ENCODE measurements at places on chromosomes 1 and 21. TPM values are rescaled to one million over a fixed set of nuclear protein-coding genes. Genes with fewer than 3 reads are reported as not detected.

GRCh38 chr21:40463176-40463575, 383.8 kb downstream of the DSCAM start:
- no peak for DNase-seq

DNA sequence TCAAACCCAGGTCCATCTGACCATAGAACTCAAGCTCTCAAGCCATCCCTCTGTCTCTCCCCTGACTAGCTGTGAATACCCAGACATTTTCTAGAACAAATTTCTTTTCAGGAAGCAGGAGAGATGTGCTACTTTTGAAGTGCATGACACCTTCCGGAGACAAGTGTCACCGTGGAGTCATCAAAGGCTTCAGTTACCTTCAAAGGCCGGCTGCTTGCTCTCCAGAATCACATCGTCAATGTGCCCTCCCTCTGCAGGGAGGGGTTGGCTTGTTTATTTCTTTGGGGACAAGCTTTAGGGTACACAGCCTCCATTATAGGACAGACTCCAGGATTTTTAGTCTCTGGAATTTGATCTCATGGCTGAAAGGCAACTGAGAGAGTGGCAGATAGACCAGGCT, 37.7 kb upstream of the IGSF21 start:
- DNase-seq, result no peak

DNA sequence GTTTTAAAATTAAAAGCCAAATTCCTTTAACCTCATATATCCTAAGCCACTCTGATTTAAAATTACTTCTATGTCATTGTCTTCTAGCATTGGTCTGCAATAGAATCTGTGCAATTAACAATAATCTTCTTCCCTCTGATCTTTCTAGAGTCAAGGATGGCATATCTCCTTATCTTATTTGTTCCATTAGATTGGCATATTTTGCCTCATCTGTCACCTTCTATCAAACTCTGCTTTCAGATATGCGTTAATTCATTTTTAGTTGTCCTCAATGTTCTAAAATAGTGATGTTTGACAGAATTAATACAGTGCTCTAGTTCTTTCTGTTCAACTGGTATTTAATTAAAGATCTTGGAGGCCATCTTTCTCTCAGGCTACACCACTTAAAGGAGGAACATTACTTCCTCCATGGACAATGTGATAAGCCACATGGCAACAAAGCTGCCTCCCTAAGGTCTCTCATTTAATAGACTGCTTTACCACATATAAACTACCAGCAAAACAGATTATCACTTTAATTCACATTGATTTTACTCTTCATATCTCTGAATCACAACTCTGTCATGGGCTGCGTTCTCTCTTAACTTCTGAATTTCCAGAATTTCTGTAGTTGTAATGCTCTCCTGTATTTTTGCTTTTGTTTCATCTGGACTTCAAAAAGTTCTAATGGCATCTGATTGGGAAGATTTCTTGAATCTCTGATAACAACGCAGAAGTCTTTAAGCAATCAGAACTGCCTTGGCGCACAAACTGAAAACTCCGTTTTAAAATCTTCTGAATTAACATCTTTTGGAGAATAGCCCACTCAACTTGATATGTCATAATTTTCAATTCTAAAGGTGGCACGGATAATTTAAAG, 2.8 kb downstream of the NRIP1 start:
- DNase-seq, result no peak

GRCh38 chr1:100428160-100428559, 75.9 kb downstream of the CDC14A start:
- DNase-seq, result no peak

DNA sequence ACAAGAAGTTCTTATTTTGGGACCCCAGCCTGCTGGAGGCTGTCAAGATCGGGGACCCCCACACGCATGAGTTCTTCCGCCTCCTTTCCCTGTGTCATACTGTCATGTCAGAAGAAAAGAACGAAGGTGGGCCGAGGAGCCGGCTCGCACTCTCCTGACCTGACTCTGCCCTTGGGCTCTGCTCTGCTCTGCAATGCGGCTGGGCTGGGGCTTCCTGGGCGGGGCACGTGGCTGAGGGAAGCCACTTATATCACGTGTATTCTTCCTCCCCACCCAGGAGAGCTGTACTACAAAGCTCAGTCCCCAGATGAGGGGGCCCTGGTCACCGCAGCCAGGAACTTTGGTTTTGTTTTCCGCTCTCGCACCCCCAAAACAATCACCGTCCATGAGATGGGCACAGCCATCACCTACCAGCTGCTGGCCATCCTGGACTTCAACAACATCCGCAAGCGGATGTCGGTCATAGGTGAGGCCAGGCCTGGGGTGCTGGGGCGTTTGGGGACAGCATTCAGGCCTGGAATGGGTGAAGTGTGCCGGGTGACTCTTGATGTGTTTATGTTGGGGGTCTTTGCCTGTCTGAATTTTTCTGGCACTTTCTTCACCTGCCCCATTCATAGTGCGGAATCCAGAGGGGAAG, 17.6 kb downstream of the ATP8B2 start:
- no peak for DNase-seq

DNA sequence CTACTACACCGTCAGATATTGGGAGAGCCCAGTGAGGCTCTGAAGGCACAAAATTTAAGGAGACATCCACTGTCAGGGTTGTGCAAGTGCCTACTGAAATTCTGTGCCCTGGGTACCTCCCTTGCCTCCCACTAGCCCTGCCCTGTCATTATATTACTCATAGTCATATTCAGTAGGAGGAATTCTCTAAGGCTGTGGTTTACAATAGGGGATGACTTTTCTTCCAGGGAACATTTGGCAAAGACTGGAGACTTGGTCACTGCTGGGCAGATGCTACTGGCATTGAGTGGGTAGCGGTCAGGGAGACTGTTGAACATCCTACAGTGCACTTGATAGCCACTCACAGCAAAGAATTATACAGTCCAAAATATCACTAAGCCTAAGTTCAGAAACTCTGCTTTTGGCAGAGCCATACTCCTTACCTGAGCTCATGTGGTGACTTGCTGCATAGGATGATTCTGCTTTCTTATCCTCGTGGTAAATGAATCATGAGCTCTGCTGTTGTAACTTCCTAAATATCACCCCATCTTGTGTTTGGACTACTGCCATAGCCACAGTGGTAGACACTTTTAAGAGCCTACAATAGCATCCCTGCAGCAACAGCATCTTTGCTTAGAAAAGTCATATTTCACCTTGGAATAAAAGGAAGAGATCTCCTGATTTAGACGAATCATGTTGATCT, 563.4 kb upstream of the PLXNA2 start:
- DNase-seq, result no peak

The LDLRAD1 gene
- total RNA-seq, result not detected

The OLIG2 gene
- total RNA-seq, result not detected

The DMBX1 gene
- not detected for total RNA-seq

The DEPDC1 gene
- not detected for total RNA-seq

The FCRL6 gene
- total RNA-seq, result 1.0 TPM

The METTL18 gene
- 1.9 TPM for total RNA-seq

The SELE gene
- 4.3 TPM for total RNA-seq
